GM04504 (cell line): ENCODE measurements at places on chromosomes 4 and X.

GRCh38 chrX:74446876-74447275 is 25.6 kb downstream of the SLC16A2 start:
- DNase-seq = no peak

GRCh38 chr4:102760645-102761295 is at the start of gene MANBA:
TSS of gene MANBA (minus strand) at chr4:102760968. CDS start at chr4:102760894, 74 bp downstream.
- peak; percentile 47 for DNase-seq

DNA sequence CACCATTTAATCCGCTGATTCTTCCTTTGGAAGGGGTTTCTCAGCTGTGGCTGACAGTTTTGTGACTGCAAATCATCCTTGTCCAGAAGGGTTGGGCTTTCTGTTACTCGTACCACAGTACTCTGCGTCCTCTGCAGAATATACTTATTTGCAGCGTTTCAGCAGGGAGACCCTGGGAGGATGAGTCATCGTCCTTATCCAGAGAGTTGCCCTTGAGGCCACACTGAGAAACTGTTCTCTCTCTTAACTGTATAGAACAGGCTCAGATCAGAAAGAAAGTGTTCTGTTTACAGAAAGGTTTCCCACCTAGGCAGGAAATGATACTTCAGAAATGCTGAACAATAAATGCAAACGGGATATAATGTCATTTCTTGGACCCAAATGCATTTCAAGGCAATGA is 47.8 kb upstream of the DDX53 start:
- DNase-seq = no peak

- no peak for DNase-seq
Observed at GRCh38 chr4:155681886-155682285, 15.2 kb downstream of the GUCY1A1 start.

- no peak for DNase-seq
Observed at GRCh38 chr4:173834151-173834550, 304.1 kb upstream of the HAND2 start.

DNA sequence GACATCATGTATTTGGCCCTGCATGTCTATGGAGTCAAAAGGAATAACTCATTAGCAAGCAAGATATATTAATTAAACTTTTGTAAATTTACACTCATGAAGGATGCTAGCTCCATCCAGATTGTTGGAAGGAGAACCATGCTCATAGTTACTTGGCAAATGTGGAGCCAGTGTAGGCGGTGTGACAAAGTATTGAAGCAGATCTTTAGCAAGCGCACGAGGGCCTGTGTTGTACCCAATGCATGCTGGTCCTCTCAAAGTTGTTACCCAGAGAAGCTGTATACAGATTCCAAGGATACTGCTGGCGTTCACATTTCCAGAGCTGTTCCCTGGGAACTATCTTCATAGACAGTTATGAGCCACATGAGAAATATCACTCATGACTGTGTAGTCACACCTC is 196.4 kb upstream of the MBNL3 start:
- DNase-seq = no peak

DNA sequence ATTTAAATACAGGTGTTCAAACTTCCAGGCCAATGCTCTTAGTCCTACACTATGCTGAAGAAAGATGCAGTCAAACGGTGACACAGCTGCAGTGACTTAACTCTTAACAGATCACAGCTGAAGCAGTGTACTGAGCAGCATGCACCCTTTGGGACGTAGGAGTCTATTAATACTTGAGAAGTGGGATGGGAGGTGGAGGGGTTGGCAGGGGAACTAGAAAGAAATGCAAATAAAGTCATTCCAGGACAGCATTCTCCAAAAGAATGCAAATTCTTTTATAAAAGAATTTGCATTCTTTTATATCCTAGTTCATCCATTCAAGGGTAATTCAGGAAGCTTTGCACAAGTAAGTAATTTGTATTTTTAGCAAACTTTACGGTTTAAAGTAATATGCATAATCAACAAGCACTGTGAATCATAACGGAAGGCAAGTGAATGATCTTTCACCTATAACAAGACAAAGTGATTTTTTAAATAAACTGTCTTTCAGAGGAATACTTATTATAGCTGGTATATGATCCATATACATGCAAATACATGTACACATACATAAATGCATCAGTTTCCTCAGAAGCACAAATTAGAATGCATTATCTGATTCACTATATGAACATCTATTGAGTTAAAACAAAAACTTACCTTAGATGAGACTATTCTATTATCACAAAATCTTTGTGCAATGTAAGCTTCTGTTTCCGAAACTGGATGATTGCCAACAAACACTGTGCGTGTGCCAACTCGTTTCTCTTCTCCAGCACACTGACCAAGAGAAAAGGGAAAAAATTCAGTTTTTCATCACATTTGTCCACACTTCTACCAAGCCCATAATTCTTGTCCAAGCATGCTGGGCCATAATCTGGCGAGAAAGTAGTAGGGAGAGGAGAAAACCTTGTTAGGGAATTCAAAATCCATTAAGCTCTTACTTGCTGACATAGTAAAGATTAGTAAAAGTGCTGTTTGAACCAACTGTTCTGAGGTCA is 106.5 kb downstream of the ATP11C start:
- DNase-seq = peak; percentile 44

DNA sequence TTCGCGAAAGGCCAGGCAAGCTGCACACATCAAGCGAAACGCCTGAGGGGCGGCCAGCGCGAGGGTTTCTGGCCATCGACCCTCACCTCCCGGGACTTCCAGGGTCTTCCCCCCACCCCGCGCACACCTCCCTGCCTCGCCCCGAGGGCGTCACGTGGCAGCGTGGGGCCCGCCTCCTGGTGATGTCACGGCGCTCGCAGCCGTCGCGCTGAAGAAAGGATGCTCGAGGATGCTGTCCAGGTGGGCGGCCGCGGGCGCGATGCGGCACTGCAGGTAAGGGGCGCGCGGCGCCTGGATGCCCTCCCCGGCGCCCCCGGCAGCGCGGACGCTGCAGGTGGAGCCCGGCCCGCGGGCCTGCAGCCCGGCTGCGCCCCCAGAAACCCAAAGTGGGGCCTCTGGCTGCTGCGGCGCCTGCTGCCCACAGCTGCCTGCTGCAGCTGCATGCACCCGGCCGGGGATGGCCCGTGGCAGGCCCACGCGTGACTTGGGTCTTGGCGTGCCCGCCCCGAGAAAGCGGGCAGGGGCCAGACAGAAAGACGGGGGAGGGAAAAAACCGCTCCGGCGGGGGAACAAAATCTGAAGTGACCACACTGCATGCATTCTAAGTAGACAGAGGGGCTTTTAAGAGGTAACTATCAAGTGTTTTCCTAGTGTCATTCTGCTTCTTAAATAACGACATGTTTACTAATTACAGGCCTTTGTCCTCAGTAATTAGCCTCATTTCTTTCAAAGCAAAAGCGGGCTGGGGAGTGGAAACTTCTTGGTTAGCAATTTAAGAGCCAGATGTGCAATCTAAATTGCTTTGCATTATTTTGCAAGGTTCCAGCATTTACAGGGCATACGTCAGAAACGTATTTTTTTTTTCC is 1.7 kb downstream of the CLCN4 start:
- no peak for DNase-seq

DNA sequence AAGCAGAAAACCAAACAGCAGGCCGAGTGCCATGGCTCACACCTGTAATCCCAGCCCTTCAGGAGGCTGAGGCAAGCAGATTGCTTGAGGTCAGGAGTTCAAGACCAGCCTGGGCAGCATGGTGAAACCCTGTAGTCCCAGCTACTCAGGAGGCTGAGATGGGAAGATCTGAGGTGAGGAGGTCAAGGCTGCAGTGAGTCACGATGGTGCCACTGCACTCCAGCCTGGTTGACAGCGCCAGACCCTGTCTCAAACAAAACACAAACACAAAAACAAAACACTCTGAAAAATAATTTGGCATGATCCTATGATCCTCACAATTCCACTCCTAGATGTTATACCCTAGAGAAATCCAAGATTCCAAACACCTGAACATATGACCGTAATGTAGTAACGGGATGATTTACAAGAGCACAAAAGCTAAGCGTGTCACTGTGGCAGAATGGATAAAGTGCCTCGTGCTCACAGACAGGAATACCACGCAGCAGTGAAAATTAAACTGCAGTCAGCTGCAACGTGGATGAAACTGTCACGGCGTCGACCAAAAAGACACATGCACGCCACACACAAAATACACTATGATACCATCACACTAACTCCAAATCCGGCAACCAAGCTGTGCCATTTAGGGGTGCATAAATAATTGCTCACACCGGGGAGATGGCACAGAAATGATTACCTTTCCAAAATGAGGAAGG is 1.7 kb downstream of the NELFA start:
- no peak for DNase-seq

- no peak for DNase-seq
Observed at GRCh38 chr4:181157647-181158046, 1085.6 kb upstream of the TENM3 start.

DNA sequence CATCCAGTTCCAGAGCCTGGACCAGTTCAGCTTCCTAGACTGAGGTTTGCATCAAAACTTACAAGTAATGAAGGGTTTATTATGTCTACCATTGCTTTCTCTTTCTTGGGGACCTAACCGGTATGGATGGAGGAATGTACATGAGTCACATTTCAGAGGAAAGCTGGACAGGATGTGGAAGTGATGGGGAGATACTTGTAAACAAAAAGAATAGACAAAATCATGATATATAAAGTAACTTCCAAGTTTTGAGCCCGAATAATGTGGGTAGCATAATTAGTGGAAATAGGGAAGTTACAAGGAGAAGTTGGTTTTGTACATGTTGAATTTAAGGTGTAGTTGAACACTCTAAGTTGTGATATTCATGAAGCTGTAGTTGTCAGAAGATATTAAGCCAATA is 15.0 kb downstream of the FNIP2 start:
- DNase-seq = no peak

- DNase-seq = no peak
Observed at GRCh38 chrX:8432396-8432795, 32.2 kb upstream of the VCX3B start.

DNA sequence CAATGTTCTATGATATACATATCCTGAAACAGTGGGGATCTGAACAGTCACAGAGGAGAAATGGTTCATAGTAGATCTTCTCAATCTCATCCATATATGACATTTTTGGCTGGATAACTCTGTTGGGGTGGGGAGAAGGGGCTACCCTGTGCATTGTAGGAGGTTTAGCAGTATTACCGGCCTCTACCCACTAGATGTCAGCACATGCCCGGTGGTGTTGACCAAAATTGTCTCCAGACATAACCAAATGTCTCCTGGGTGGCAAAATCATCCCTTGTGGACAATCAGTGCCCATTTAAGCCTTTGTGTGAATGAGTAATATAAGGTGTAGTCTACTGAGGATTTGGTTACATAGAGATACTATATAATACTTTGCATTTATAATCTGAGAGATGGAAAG is 89.9 kb downstream of the PLS3 start:
- DNase-seq = peak; percentile 37

GRCh38 chr4:38612646-38613414 is 51.2 kb upstream of the KLF3 start:
- no peak for DNase-seq

DNA sequence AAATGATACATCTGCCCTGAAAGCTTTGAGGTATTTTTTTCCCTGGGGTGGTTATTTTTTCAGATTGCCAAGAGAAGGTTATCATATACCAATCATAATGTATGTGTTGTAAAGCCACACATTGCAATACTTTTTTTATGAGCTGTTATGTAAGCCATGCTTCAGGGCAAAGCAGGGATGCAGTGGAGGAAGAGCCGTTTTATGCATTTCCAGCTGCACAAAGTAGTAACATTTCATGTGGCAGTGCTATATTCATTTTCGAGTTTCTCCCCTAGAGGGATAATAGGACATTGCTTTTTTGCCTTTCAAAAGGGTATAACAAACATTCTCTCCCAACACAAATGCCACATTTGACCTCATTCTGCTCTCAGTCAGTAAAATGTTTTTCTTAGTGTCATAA is 68.5 kb downstream of the GALNT7 start:
- no peak for DNase-seq

DNA sequence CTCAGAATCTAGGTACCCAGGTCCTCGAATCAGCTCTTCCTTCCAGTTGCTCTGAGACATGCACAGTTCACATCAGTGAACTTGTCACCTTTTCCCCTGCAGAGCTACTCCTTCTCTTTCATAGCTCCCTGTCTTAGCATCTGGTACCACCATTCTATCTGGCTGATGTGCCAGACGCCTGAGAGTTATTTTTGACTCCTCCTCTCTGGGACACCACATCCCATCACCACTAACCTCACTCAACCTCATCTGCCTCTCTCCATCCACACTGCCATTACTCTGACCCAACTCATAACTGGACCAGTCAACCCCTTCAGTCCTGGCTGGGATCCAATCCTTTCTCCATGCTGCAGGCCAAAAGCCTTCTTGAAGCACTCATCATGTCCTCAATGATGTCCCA is 44.5 kb downstream of the SLC2A9 start:
- no peak for DNase-seq

DNA sequence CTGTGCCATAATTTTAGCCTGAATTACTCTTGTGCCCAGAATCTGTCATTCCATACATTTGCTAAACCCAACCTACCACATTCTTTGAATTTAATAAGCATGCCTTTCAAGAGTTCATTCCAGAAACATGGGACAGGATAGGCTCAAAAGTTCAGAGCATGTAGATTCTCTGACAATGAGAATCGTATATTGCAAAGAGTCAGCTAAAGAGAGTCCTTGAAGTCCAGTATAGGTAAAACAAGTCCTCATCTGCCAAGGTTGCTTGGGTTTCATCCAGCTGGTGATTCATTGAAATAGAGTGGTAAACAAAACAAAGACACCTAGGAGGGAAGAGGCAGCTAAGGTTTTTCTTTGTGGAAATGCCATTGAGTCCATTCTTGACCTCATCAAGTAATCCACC is 249.3 kb upstream of the DIPK2B start:
- no peak for DNase-seq

- DNase-seq = no peak
Observed at GRCh38 chr4:7546152-7546808, 111.5 kb upstream of the PSAPL1 start.

- DNase-seq = no peak
Observed at GRCh38 chr4:82667761-82668480, 106.1 kb upstream of the TMEM150C start.

GRCh38 chr4:99131378-99131777 is 12.7 kb downstream of the ADH4 start:
- DNase-seq = no peak

DNA sequence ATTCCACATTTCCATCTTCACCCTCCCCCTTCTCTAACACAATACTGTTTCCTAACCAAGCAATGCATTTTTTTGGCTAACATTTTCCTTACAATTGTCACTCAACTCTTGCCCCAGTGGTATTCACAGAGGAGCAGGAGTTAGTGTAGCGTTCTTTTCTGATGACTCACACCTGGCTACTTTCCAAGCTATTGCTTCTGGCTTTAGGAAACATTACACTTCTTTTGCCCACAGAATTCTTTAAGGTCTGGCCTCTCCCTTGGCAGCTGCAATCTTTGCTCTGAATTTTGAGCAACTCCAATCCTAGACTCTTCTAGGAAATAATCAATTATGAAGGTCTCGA is 27.5 kb upstream of the PDGFC start:
- peak; percentile 94 for DNase-seq

- no peak for DNase-seq
Observed at GRCh38 chr4:111814961-111815360, 330.3 kb upstream of the FAM241A start.
